ENCODE measurements at places on chromosomes 13 and 19.

DNA sequence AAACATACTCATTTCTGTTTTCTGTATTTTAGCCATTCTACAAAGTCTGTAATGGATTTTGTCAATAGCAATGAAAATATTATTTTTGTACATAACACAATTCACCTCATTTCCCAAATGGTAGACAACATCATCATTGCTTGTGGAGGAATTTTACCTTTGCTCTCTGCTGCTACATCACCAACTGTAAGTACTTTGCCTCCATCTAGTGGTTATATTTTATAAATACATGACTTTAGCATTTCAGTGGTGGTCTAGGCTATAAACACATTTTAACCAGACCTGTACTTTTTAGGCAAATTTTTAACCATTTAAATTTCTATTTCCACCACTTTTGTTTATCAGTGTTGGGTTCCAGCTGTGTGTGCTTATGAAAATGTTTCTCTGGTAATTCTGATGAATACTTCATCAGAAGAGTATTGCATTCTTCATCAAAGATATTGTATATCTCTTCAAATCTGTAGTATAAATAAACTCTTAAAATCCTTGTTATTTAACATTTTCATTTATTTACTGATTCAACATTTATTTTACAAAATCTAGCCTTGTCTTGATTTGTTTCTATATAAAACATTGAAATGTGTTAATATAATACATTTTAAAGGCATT, 222.4 kb downstream of the NBEA start:
- no peak for DNase-seq

DNA sequence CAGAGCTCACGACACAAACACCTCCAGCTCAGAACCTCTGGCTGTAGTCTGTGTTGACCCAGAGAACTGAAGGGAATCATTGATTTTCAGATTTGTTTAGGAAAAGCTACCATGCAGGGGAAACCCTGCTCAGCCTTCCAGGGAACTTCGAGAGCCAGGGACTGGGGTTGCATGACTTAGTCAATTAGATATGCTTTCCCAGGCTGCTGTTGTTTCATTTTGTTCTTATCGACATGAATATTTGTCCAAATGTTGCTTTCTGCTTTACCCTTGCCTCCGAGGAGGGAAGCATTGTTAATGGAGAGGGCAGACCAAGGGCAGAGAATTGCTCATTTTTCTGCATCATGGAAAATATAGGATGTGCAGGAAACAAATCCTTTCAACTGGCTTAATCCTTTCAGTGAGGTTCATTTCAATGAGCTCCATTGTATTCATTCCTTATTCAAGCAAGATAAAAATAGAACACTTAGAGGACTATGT, 82.5 kb downstream of the KLF5 start:
- DNase-seq, result no peak

DNA sequence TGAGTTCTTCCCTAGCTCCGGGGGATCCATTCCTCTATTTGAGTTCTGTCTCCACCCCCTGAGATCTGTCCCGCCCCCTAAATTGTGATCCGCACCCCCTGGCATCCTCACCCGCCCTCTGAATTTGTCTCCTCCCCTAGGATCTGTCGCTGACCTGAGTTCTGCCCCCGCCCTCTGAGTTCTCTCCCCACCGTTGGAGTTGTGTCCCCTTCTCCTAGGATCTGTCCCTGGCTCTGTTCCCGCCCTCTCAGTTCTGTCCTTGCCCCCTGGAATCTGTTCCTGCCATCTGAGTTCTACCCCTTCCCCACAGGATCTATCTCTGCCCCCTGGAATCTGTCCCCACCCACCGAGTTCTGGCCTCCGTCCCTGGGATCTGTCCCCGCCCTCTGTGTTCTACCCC, 1.0 kb upstream of the SLC17A7 start:
- no peak for DNase-seq

DNA sequence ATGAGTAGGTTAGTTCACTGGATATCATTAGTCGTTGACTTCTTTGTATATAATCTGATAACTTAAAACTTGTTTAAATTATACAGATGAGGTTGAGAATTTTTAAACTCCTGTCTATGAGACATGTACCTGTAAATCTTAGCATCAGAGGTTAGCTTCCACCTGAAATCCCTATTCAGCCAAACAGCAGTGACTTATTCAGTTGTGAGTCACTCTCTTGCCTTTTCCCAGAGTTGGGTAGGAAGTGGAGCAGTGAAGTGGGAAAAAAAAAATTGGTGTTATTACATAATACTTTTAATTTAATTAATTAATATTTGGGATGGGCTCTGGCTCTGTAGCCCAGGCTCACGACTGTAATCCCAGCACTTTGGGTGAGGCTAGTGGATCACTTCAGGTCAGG, 32.9 kb downstream of the ZNF701 start:
- no peak for DNase-seq

DNA sequence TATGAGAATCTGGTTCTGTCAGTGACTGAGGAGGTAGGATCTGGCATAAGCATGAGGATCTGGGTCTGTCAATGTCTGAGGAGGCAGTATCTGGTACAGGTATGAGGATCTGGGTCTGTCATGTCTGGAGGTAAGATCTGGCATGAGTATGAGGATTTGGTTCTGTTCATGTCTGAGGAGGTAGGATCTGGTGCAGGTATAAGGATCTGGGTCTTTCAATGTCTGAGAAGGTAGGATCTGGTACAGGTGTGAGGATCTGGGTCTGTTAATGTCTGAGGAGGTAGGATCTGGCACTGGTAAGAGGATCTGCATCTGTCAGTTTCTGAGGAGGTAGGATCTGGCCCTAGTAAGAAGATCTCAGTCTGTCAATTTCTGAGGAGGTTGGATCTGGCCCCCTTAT, 12.4 kb upstream of the PDCD2L start:
- no peak for DNase-seq

GRCh38 chr19:24062190-24062589, 24.8 kb upstream of the ZNF254 start:
- DNase-seq, result no peak

- peak; percentile 47 for DNase-seq
Observed at GRCh38 chr13:34357435-34358232, 539.7 kb downstream of the RFC3 start.

GRCh38 chr13:22214184-22214583, 543.3 kb downstream of the FGF9 start:
- no peak for DNase-seq

DNA sequence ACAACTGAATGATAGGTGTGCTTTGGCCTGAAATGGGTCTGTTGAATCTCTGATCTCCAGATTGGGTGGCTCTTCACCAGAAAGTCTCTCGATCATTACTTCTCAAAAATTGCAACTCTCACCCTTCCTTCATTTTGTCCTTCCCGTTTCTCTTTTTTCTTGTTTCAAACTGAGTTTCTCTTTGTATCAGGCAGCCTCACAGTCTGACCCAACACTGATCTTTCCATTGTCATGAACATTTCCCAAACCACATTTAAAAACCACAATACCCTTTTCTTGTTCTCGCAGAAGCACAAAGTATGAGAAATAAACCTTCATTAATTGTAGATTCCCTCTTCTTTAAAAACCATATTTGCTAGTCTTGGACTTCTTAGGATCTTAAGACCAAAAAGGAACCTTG, 33.6 kb upstream of the HMGB1 start:
- DNase-seq, result no peak

- DNase-seq, result no peak
Observed at GRCh38 chr13:20131057-20131832, 29.6 kb downstream of the GJA3 start.

DNA sequence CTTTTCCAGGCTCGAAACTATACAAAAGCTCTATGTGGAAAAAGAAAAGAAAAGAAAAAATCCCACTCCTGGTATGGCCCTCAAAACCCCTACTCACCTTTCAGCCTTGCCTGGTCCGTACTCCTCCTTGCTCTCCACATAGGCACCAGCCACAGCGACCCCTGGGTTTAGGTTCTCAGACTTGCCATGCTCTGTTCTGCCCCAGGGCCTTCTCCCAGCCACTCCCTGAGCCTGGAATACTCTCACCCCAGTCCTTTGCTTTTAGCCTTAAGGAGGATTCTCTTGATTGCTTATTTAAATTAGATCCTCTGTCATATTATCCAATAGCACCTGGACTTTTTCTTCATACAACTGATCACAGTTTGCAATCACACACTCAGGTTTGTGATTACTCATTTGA, 522.5 kb downstream of the DIAPH3 start:
- DNase-seq, result no peak

- peak; percentile 81 for DNase-seq
Observed at GRCh38 chr13:49641801-49642291, 13.5 kb downstream of the ARL11 start.

- DNase-seq, result no peak
Observed at GRCh38 chr13:21913010-21913409, 242.1 kb downstream of the FGF9 start.

DNA sequence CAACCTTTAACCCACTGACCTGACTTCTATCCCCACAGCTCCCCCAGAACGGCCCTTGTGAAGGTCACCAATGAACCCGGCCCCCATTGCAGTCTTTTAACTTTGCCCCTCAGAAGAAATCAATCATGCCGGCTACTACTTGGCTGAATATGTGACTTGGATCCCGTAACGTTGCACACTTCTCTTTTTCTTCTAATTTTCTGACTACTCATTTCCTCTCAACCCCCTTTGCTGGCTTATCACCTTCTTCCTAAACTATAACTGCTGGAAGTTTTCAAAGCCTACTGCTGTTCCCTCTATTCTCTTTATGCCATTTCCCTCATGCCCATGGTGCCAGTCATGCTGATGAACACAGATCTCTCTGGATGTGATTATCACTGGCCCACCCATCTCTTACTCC, 367.6 kb downstream of the DNAJC15 start:
- no peak for DNase-seq

- no peak for DNase-seq
Observed at GRCh38 chr19:28519952-28520861, 692.7 kb downstream of the UQCRFS1 start.

All from AG09309 (cell line).